Effector memory CD8-positive, alpha-beta T cell (primary cell): ENCODE measurements at places on chromosomes 2 and 18.

DNA sequence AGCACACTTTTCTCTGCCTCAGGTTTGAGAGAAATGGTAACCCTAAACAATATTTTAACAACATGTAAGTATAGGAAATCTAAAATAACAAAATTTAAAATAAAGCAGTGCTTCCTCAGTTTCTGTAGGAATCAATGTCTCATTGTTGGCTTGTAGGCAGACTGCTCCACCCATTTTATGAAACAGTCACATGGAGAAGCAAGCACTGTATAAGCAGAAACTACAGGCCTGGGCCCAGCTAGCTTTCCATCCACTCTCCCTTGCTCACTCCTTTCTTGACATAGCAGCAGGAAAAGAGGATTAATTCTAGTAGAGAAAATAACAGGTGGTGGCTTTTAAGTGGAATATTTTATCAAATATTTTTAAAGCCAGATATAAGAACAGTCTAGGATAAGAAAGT is 97.2 kb downstream of the PLEKHM3 start:
- DNase-seq, result no peak

DNA sequence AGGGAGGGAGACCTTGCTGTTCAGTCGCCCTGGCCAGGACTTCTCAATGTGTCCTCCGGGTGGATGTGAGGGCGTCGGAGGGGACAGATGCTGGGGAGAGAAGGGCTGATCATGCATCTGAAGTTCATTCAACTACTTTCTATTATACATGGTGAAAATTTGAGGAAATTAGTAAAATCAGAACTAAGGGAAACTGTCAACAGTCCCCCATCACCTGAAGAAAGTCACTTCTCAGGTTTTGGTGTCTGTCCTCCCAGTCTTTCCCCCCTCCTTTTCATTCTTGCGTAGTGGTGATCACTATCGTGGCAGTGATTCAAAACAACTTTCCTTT is 17.4 kb upstream of the ACKR3 start:
- DNase-seq, result no peak

- no peak for DNase-seq
Measured at GRCh38 chr2:62785810-62786597, 80.5 kb downstream of the EHBP1 start.

DNA sequence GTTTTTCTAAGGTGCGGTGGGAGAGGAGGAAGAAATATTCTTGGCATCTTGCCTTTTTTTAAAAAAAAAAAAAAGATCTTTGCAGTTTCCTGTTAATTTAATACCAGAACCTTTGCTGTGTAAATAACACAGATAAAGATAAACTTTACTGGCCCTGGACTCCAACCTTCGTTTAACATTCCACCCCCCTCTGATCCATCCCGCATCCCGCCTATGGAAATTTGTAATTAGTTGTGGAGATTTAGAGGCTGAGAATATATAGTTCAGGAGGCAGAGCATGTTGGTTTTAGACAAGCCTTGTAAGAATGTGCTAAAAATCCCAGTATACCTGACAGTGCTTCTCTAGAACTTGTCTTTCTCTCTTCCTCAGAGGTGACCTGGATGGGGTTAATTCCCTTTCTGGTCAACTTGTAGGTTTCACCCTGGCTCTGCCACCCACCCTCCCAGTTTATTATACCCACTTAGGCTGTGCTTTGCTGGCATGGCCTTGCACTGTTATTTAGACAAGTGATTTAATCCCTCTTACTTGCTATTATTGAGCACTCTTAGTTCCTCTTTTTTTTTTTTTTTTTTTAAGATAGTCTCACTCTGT is 2.9 kb upstream of the C2orf72 start:
- DNase-seq, result no peak

GRCh38 chr2:150046211-150046610 is 441.3 kb downstream of the RND3 start:
- DNase-seq, result no peak

GRCh38 chr2:16647992-16648617 is 17.5 kb downstream of the CYRIA start:
- no peak for DNase-seq

GRCh38 chr2:16039823-16040222 is 99.5 kb downstream of the MYCN start:
- DNase-seq, result no peak

GRCh38 chr2:224134003-224134734 is 95.1 kb upstream of the SERPINE2 start:
- DNase-seq, result no peak
